K562 (cell line): ENCODE measurements at places on chromosomes 13 and 19.

DNA sequence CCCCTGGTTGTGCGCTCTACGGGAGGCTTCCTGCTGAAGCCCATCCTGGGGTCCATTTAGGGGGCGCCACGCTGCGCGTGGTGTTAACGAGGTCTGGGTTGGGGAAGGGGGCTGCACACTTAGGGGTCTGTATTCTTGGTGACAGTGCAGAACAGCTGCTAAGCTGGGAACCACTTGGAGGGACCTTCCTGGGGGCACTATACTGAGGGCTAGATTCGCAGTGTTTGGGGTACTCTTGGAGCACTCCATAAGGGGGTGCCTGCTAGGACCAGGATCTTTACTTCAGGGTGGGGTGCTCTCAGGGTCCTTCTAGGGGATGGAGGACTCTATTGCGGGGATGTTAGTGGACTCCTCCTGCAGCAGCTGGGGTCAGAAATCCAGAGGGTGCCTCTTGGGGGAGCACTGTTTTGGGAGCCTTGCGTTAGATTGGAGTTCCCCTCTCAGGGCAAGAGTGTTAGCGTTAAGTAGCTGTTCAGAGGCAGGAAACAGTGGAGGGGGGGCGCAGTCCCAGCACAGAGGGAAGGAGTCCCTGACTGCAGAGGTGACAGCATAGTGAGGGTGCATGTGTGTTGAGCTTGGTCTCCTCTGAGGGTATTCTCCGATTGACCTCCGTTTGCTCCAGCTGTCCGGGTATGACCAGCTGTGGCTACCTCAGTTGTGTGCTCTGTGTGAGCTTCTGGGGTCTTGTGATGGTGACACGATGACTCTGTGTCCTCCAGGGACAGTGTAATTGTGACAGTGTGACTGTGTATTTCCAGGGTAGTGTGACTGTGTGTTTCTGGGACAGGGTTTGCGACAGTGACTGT, 1.1 kb downstream of the PDE4A start:
- DNase-seq, result no peak

DNA sequence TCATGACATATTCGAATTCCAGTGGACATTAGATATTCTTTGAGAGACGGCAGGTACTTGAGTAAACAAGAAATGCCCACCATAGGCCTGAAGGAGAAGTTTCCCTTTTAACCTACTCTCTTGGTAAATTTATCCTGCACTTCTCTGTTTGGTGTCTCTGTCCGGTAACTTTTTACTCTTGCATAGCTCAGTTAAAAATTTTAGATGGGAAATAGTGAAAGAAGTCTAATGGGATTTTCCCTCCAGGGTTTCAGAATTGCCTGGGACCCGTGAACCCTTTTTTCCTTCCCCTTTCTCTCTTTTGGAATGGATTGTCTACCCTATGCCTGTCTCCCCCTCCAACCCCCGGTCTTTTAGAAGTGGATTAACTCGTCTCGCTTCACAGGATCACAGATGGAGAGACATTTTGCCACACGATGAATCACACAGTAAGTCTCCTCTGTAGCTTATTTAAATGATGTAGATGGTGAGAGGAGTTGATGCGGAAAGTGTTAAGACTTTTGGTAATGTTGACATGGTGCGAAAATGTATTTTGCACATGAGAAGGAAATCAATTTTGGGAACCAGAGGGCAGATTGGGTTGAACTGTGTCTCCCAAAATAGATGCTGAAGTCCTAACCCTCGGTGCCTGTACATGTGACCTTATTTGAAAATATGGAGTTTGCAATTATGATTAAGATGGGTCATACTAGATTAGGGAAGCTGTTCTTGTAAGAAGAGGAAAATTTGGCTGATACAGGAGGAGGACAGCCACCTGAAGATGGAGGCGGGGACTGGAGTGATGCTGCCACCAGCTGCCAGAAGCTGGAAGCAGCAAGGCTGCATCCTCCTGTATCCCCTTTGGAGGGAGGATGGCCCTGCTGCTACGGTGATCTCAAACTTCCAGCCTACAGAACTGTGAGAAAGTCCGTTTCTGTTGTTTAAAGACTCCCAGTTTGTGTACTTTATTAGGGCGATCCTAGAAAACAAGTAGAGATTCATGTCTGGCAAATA, 711 bp upstream of the MIPEP start:
- DNase-seq, result no peak

GRCh38 chr19:35212241-35212640, 16.3 kb downstream of the FAM187B start:
- no peak for DNase-seq

DNA sequence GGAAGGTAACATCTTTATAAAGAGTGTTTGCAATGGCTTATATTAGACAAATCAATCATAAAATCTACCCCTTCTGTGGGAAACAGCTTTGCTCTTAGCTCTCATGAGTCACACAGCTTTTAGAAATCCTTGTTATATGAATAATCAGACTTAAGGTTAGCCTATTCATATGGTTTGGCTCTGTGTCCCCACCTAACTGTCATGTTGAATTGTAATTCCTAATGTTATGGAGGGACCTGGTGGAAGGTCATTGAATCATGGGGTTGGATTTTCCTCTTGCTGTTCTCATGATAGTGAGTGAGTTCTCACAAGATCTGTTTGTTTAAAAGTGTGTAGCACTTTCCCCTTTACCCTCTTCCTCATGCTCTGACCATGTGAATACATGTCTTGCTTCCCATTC, 704.2 kb upstream of the KLHL1 start:
- no peak for DNase-seq

DNA sequence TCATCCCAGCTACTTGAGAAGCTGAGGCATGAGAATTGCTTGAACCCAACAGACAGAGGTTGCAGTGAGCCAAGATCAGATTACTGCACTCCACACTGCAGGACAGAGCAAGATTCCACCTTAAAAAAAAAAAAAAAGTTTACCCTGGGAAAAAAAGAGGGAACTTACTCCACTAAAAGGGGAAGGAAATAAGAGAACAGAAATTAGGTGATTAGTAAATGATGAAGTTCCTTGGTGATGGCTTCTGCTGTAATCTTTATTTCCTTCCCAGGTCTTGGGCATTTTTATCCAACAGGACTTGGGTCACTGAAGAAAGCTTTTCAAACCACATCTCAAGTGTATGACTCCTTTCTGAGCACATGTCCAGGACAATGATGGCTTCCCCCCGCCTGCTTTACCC, 9.3 kb downstream of the ZNF780A start:
- no peak for DNase-seq

DNA sequence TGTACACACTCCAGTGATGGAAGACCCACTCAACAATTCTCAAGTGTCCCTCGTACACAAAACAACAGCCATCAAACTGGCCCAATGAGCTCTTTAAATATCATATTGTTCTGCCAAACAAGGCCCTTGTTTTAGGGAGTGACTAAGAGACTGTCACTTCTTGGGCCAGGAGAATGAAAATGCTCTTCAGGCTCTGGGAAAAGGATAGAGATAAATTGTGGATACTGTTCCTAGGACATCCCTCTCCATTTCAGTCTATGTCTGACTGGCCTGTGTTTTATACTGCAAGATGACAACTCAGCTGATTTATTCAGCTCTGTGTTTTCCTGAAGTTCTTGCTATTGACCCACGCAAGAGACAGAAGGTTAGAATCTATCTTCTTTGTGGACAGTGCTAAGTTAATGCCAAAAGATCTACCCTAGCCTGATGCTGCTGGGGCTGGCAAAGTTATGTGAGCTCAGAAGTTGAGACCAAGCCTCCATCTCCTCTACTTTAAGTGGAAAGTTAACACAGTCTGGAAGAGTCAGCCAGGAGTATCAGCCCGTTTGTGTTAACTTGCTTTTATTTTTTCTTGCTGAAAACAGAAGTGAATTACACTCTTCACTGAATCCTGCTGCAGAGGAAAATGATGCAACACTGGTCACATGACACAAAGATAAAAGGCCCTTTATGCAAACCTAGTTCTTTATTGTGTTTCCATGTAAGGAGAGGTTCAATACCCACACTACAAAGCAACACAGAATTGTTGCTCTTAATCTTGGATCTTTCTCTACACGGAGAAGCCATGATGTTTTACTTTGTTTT, 14.6 kb downstream of the FRY start:
- DNase-seq, result no peak

DNA sequence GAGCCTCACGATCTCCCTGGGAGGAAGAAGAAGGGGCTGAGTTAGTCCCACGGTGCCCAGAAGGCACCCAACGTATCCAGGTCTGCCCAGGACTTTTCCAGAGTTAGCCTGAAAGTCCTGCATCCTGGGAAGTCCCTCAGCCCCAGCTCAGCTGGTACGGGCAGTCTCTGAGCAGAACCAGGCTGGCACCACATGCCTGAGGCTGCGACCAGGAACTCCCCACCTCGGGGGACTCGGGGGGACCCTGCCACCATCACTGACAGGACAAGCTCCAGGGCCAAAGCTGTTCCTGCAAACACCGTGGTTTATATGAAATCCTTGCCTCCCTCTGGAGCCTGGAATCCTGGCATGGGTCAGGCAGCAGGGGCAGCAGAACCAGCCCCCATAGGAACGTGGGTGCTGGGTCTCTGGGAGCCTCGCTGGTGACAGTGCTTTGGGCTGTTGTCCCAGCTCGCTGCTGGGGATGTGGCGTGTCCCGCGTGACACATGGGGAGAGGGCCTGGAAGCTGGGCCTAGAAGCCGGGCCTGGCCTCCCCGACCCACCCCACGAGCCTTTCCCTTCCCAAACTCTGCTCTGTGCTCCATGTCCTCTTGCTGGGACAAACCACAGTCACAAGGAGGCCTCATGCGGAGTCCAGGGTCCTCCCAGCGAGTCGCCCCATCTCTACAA, 55.5 kb downstream of the GNG7 start:
- DNase-seq, result no peak

DNA sequence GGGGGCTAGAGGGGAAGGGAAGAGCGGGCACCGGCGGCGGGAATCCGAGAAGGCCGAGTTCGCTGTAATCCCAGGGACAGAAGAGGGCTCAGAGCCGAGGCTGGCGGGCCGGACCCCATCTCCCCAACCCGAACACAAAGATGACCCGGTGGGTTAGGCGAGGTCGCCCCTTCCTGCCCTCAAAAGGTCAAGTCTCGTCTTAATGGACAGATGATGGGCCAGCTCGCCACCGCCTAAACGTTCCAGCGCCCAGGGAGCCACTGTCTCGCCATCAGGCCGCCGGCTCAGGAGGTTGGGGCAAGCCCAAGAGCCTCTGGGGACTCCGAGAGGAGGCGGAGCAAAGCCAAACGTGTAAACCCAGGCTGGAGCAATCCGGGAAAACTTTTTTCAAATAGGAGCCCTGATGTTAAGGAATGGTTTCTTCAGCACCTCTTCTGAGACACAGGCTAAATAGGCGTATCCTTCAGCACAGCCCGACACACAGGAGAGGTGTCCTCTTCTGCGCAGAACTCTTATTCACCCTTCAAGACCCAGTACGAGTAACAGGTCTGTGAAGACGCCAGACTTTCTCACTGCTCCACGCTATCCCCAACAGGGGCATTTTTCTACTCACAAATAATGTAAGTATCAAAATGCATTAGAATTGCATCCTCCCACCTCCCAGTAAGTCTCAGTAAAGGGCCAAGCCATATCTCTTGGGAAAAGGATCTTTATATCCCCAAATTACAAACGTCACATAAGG, 6.3 kb upstream of the POU4F1 start:
- DNase-seq, result no peak
